ENCODE measurements at places on chromosomes 7 and 10.

DNA sequence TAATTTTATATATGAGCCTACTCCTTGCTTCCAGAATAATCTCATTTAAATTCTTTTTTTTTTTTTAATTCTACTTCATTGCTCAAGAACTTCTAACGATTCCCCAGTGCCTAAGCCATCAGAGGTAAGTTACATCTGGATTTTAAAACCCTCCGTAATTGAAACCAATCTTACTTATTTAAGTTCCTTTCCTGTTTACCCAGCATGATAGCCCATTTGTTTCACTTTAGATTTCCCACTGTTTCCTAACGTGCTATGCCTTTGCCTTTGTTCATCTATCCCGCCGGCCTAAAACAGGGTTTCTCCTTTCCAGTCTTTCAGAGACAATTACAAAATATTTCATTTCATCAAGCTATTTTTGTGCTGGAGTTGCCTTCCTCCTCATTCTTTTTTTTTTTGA, 75.8 kb upstream of the ETV1 start:
- no peak for DNase-seq

DNA sequence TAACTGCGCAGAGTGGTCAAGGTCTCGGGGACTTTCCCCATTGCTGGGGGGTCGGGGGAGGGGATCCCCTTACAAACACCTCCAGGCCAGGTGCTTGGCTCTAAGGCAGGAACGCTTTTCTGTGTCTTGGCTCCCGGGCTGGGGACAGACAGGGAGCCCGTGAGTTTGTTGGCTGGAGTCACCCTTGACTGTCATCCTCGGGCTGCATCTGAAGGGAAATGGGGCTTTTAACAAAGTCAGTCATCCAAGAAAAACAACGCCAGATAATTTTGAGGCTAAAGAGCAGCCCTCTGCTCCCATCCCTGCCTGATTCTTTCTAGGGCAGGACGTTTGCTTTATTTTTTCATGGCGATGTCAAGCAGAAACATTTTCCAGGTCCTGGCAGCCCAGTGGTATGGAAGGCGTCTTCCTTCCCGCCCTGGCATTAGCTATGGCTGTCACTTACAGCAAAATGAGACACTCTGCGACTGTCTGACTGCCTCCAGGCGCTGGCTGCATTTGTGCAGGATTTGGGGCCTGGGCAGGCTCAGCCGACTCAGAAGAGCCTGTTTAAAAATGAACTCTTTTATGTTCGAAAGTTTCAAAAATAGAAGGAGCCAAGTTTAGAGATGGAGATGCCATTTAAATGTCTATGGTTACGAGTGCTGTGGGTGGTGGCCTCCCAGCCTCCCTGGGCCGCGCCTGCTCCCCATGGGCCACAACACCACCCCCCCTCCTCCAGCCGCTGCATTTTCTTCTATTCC, 54.7 kb upstream of the TNS3 start:
- no peak for DNase-seq

GRCh38 chr10:70816220-70816894, 609 bp downstream of the SGPL1 start:
- DNase-seq: peak; percentile 21

- no peak for DNase-seq
These were observed 737 bp upstream of the NUB1 start for GRCh38 chr7:151340794-151341356.

DNA sequence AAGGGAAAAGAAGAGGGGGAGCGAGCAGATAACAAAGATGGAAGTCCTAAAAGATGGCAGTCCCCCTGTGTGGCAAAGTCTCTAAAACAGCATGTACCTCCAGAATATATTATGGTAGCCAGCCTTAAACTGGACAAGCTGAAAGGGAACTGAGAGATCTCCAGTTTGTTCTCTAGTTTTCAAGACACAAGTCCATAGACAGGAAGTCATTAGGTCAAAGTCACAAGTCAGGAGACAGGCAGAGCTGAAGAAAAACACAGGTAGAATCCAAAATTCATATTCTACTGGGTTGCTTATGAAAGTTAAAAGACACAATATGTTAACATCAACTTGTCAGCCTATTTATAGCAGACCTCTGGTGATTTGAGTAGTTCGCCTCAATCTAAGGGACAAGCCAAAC, 38.7 kb downstream of the FAM107B start:
- DNase-seq: no peak

GRCh38 chr10:102603946-102604345, 40.3 kb upstream of the TRIM8 start:
- no peak for DNase-seq

- no peak for DNase-seq
These were observed 285.5 kb upstream of the TAC1 start for GRCh38 chr7:97446361-97446760.

- DNase-seq: no peak
These were observed 28.5 kb downstream of the NPS start for GRCh38 chr10:127577376-127578258.

GRCh38 chr10:104811166-104811565, 170.1 kb downstream of the SORCS3 start:
- no peak for DNase-seq

- no peak for DNase-seq
These were observed 20.6 kb downstream of the HSPA12A start for GRCh38 chr10:116721547-116722392.

DNA sequence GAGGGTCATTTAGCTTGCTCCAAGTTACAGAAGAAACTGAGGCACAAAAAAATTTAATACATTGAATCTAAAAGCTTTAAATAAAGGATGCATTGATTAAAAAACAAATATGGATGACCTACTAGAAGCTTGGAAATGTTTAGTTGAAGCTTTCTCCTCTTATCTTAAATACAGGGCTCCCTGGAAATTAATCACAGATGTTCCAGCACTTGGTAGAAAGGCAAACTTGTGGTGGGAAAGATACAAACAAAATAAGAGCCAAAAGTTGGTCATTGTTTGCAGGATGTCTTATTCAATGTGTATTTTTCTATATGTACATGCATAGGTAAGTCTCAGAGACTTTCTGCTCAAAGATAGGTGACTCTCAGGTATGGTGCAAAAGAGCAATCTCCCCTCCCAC, 40.7 kb upstream of the LYZL1 start:
- no peak for DNase-seq

DNA sequence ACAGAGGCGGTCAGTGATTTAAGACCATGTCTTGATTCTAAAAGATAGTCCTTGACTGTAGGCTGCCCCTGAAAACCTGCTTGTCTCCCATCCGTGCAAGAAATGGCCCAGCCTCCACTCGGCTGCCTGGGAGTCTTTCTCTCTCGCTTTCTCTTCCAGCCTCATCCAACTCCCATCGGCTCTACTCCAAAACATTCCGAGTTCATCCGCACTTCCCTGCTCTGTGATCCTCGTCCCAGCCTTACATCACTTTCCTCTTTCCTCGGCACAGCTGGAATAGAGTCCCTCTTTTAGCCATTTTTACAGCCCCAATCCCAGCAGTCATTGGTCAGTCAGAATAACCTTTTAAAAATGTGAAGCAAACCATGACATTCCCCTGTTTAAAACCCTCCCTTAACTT, 135.1 kb downstream of the TAX1BP1 start:
- DNase-seq: no peak

- no peak for DNase-seq
These were observed 106.0 kb downstream of the CXCL12 start for GRCh38 chr10:44278837-44279324.

- no peak for DNase-seq
These were observed 237.4 kb upstream of the AOAH start for GRCh38 chr7:36961693-36962092.

- no peak for DNase-seq
These were observed 75.2 kb downstream of the DIP2C start for GRCh38 chr10:614139-614711.
